Neural crest cell (in vitro differentiated cells): ENCODE measurements at places on chromosomes 5 and 9. TPM values are rescaled to one million over a fixed set of nuclear protein-coding genes. Genes with fewer than 3 reads are reported as not detected.

- no peak for DNase-seq
Measured at GRCh38 chr5:37211661-37212060, 37.5 kb downstream of the CPLANE1 start.

DNA sequence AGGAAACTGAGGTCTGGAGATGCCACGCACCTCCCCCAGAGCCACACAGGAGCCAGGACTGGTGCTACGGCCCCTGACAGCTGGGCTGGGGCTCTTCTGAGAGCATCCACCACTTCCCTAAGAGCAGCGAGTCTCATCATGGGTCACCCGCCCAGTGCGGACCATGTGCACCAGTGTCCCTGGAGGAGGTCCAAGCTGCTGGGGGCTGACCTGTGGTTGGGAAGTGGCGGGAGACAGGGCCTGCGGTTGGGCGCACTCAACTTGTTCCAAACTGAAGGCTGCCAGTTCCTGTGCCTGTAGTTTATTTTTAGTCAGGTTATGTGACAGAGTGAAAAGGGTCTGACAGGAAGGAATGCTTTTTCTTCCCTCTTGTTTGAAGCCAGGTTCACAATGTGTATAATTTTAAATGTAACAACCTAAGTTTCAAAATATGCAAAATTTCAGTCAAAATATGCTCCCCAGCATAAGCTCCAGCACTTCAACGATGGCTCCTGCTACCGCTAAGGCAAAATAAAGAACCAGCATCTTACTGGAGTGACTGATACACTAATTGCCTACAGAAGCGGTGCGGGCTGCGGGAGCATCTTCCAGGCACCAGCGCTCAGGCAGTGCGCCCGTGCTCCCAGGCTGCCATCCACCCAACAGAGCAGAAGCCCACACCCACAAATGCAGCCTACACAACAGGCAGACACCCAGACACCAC, 14.8 kb downstream of the BARHL1 start:
- no peak for DNase-seq

DNA sequence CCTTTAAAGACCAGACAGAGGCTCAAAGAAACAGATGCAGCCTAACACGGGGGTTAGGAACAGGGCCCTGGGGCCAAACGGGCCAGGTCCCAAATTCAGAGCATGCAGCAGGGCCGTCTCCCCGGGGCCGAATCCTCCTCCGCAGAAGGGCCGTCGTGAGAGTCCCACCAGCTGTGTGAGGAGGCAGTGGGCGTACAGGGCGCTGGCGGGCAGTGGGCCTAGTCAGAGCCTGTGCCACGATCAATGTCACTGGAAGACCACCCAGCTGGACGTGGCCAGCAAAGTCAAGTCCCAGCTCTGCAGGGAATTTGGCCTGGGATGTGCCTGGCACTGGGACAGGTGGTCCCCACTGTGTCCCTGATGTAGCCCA, 15.8 kb upstream of the FCN2 start:
- no peak for DNase-seq

The C5 gene
- total RNA-seq = 8.3 and 9.4 TPM in 2 replicates

The NUTM2G gene
- total RNA-seq = not detected in 2 replicates
